ENCODE measurements at places on chromosomes 11 and 22.

DNA sequence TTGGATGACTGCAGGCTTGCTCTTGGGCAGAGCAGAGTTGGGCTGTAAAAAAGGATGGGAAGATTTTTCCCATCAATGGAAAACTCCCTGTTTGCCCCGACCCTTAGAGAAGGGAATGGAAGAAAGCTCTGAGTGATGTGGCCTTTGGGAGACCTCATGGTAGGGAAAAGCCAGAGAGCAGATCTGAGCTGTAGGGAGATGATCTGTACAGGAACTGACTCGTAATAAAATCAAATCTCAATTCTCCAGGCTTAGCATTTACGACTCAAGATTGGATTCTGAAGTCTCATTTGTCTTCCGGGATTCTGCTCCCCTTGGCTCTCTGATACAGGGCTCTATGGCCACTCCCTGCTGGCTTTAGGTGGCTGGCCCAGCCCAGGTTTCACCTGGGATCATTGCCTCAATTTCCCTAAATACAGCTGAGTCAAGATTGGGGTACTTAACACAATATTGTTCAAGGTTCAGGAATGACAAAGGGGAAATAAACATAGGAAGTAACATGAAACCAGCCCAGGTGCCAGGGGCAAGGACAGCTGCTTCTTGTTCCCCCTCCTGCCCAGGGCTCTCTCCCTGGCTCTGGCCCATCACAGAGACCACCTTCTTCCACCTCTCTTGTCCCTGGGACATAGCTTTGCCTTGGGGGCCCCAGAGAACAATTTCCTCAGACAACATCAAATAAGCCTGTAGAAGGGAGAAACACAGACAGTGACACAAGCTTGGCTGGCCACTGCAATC is 38.4 kb upstream of the THY1 start:
- DNase-seq = no peak

GRCh38 chr11:86408845-86409244 is 34.2 kb downstream of the CCDC81 start:
- DNase-seq = no peak

- DNase-seq = no peak
These were observed 777.6 kb downstream of the TBC1D22A start for GRCh38 chr22:47540011-47540410.

DNA sequence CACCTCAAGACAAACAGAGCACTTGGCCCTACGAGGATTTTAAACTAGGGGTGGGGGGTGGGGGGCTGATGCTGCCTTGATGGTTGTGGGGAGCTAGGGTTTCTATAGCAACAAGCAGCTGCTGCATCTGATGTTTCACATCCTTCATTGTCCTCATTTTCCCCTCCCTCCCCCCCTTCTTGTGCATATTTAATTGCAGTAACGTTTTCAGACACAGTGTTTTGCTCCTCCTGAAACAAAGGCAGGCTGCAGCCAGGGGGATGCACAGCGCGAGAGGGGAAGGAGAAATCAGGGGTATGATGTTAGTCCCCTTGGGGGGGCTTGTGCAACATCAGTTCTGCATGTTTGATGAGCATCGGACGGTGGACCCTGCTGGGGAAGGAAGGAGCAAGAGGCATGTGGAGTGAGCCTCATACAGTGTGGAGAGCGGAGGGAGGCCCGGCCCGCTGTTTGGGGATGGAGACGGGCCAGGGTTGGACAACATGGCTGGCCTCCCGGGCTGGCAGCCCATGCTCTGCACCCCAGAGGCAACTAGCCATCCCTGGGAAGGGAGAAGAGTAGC is 208.3 kb downstream of the CEP164 start:
- DNase-seq = no peak

- no peak for DNase-seq
These were observed 21.1 kb downstream of the OR5P2 start for GRCh38 chr11:7775689-7776088.

- peak; percentile 8 for DNase-seq
These were observed 185.3 kb upstream of the LARGE1 start for GRCh38 chr22:34105461-34106062.

GRCh38 chr22:42679691-42680090 is 30.5 kb upstream of the CYB5R3 start:
- no peak for DNase-seq

DNA sequence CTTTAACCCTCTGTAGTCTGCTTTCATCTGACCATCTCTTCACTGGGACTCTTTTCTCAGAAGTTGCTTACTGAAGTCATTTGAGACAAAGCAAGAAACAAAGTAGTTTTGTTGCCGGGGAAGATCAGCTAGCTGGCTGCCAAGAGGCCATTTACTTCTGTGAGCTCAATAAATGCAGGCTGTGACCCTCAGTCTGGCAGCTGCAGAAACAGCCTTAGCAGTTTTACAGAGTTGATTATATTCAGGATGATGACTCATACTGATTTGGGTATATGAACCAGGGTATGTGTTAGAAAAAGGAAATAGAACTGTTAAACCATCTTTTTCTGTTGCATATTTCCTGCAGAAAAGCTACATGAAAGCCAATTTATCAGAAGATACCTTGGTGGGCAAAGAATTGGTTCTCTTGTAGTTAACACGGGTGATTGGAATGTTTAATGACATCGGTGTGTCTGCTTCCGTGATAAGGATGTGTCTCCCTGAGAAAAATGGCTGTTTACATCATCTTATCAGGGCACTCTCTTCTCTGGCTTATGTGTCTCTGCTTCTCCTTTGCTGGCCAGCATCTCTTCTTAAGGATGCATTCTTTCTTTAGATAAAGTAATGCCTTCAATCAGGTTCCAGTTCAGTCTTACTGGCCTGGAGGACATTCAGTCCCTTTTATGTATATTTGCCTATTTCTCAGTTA is 18.5 kb downstream of the FIBIN start:
- no peak for DNase-seq

DNA sequence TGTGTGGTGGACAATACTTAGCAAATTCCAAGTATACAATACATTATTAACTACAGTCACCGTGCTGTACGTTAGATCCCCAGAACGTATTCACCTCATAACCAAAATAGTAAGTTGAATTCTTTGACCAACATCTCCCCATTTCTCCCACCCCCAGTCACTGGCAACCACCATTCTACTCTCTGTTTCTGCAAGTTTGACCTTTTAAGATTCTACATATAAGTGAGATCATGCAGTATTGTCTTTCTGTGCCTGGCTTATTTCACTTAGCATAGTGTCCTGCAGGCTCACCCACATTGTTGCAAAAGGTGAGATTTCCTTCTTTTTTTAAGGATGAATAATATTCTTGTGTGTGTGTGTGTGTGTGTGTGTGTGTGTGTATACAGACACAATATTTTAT is 59.1 kb downstream of the IRAG1 start:
- DNase-seq = no peak

GRCh38 chr11:132177106-132177505 is 806.7 kb downstream of the NTM start:
- no peak for DNase-seq

GRCh38 chr22:27636716-27637508 is 164.6 kb downstream of the MN1 start:
- DNase-seq = no peak

- no peak for DNase-seq
These were observed 203.7 kb downstream of the MN1 start for GRCh38 chr22:27597703-27598444.

- no peak for DNase-seq
These were observed 27.7 kb downstream of the PRCP start for GRCh38 chr11:82872377-82873150.

- no peak for DNase-seq
These were observed 70.8 kb downstream of the TBC1D22A start for GRCh38 chr22:46833228-46833627.

- no peak for DNase-seq
These were observed 5.6 kb downstream of the MICALL1 start for GRCh38 chr22:37911697-37912096.

DNA sequence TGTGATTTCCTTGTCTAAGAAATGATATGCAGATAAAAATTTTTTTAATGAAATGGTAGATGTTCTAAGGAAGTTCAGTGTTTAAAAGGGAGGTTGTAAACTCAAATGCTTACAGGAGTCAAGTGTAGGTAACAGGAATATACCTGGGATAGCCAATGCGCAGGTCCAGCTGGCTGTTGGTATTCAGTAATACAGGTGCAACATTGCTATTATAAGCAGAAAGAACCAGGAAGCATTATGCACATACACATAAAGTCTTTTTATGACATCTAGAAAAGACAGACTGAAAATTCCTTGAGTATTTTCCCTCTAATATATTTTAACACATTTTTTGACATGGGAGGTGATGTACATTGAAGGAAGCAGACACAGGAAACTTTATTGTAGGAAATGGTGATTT is 43.6 kb upstream of the B3GNT6 start:
- no peak for DNase-seq

DNA sequence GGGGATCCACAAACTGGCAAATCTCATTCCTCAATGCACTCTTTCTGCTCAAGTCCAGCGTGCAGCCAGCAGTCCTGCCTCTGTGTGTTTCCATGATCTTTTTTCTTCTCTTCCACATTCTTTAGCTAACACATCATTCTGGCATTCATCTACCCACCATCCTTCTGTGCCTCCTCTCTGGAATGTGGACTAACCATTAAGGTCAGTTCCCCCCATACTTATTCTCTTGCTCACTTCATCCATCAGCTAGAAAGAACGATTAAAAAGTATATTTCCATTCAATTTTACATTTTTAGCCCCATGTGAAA is 7.8 kb downstream of the KIRREL3 start:
- no peak for DNase-seq

- DNase-seq = no peak
These were observed 1.1 kb upstream of the PITPNB start for GRCh38 chr22:27919942-27920755.

- DNase-seq = no peak
These were observed 9.1 kb downstream of the CHID1 start for GRCh38 chr11:901452-902061.

- DNase-seq = peak; percentile 71
These were observed at the start of the genes COMT and TXNRD2 for GRCh38 chr22:19941365-19942082. Gene COMT (plus strand): TSS chr22:19941772. CDS start chr22:19962527, 20,755 bp downstream. Gene TXNRD2 (minus strand): TSS chr22:19941818. CDS start chr22:19941803, 15 bp downstream.

GRCh38 chr22:40671796-40672360 is 7.4 kb upstream of the MCHR1 start:
- DNase-seq = no peak

- no peak for DNase-seq
These were observed 2.7 kb upstream of the CLMP start for GRCh38 chr11:123197711-123198110.

- no peak for DNase-seq
These were observed 135.1 kb upstream of the TTC12 start for GRCh38 chr11:113179181-113179704.

DNA sequence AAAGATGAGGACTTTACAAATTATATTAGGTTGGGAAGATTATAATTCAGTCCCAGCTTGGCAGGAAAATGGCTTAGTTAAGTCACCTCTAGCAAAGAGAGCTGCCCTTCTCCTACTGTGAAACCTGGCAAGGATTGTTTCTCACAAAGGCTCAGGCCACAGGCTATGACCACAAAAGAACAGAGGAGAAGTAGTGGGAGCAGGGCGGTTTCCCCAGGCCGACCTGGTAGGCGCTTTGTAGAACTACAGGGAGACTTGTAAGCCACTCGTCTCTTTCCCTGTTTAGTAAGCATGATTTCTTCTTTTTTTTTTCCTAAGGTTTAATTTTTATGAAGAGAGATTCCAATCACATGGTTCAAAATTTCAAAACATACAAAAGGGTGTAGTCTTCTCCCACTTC is 4.6 kb downstream of the SNAP29 start:
- no peak for DNase-seq

GRCh38 chr22:23457380-23457985 is 122.6 kb downstream of the IGLL1 start:
- DNase-seq = no peak

- DNase-seq = no peak
These were observed 32.2 kb upstream of the GAB2 start for GRCh38 chr11:78449866-78450265.

DNA sequence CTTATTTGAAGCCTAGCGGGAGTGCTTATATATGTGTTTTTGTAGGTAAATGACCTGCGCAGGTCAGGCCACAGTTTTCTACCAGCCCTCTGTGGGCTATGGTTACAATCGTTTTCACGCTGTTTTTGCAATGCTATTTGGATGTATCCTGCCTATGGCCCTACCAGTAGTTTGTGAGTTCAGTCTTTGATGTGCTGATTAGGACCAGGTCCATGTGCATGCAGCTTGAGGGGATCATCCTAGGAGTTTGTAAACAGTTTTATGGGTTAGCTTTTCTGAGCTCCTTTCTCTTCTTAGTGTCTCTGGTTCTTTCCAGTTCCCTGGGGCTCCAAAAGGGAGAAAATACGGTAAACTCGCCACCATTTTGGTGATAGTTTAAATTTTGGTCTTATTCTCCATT is 142.5 kb downstream of the LDLRAD3 start:
- DNase-seq = no peak

GRCh38 chr11:130588471-130588870 is 140.0 kb downstream of the ADAMTS15 start:
- DNase-seq = no peak

- DNase-seq = no peak
These were observed 620.1 kb upstream of the KIRREL3 start for GRCh38 chr11:127620671-127621070.

DNA sequence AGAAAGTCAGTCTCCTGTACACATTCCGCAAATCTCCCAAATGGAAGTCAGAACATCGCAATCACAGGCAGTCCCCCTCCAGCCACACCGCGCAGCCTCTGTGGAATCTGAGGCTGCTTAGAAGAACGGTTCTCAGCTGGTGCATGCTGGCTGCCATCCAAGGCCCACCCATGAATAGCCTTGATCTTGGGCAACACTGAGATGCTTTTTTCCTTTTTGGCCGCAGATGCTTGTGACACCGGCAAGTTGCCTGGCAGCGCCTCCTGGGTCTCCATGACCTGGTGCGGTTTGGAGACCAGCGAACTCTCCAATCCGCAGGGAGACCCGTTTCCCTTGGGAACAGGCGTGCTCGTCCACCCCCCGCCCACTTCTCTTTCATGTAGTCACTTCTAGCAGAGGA is 26.3 kb upstream of the PHF21B start:
- DNase-seq = no peak

- DNase-seq = no peak
These were observed 642 bp upstream of the C11orf58 start for GRCh38 chr11:16737818-16738192.

GRCh38 chr11:78742430-78742829 is 167.8 kb upstream of the NARS2 start:
- DNase-seq = no peak

DNA sequence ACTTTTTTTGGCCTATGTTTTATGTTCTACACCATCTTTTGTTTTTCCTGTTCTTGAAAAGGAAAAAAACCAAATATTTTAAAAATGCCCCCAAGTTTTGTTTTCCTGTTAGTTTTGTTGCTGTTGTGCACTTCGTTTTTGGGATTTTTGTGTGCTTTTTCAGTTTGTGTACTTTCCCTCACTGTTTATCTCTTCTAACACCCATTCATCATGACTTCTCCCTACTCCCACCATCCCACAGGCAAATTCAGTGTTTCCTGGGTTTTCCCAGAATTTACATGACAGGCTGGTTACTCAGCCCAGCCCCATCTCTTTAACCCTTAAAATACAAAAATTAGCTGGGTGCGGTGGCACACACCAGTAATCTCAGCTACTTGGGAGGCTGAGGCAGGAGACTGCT is 15.6 kb downstream of the TMEM123 start:
- DNase-seq = no peak
